Tibial nerve (tissue), 4 donors: ENCODE measurements at places on chromosomes 1 and 21.

DNA sequence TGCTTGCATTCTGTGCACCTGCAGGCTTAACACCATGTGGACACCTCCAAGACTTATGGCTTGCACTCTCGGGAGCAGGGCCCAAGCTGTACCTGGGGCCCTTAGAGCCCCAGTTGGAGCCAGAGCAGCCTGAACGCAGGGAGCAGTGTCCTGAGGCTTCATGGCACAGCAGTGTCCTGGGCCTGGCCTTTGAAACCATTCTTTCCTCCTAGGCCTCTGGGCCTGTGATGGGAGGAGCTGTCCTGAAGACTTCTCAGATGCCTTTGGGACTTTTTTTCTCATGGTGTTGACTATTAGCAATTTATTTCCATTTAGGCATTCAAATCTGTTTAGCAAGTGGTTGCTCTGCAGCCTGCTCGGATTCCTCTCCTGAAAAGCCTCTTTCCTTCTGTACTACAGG is 11.0 kb downstream of the RPTN start:
- DNase-seq: no peak

- no peak for DNase-seq
These were observed 25.7 kb upstream of the PDE9A start for GRCh38 chr21:42627527-42628289.

DNA sequence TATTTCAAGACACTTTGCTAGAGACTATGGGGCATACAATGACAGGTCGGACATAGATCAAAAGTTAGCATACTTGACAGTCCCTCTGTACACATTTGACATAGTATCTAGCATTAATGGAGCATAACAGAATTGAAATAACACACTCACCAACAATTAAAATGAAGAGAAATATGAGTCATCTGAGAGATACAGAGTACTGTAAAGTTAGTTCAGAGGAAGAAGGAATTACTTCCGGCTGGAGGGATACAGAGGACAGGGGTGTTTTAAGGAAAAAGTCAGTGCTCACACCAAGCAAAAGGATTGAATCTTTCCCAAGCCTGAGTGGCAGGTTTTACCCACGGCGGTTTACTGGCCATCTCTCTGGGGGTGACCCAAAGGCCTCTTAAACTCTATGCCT is 2.4 kb downstream of the ZMYND12 start:
- DNase-seq: no peak

GRCh38 chr21:26686278-26686677 is 113.2 kb upstream of the CYYR1 start:
- no peak for DNase-seq

GRCh38 chr1:47991673-47992072 is 5.5 kb downstream of the TRABD2B start:
- DNase-seq: no peak

GRCh38 chr1:159076438-159077119 is at the start of gene AIM2:
Gene AIM2, minus strand, starts transcription at chr1:159076766. Its CDS starts 3,267 bp downstream, at chr1:159073499.
- DNase-seq: no peak

- no peak for DNase-seq
These were observed 1807.8 kb downstream of the BRINP3 start for GRCh38 chr1:188669728-188670382.

- DNase-seq: no peak
These were observed 47.6 kb upstream of the VAV3 start for GRCh38 chr1:108012553-108012952.

DNA sequence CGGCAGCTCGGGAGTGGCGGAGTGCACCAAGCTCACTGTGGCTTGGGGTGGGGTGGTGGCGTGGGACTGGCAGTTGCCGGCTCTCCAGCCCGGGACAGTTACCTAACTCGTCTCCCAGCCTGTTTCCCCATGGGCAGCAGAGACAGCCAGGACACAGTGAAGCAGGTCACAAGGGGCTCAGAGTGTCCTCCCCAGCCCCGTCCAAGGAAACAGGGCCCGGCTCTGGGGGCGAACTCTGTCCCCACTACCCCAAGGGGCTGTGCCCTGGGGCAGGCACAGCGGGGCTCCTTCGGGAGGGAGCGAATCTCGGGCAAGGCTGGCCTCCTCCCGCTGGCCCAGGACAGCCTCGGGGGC is 759 bp downstream of the GPR157 start:
- no peak for DNase-seq

DNA sequence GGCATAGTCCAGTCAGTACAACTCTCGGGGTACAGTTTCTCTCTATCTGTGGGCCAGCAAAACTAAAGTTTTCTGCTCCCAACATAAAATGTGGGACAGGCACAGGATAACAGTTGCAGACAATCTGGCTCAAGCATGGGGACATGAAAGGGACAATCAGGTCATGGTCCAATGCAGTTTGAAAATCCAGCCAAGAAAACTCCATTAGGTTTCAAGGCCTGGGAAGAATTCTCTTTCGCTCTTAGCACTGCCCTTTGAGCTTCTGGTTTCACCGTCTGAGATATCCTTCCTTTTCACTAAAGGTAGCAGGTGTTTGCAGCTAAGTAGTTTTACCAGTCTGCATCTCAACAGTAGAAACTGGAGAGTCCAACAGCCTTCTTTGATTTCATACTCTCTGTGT is 21.1 kb upstream of the IL22RA1 start:
- no peak for DNase-seq

DNA sequence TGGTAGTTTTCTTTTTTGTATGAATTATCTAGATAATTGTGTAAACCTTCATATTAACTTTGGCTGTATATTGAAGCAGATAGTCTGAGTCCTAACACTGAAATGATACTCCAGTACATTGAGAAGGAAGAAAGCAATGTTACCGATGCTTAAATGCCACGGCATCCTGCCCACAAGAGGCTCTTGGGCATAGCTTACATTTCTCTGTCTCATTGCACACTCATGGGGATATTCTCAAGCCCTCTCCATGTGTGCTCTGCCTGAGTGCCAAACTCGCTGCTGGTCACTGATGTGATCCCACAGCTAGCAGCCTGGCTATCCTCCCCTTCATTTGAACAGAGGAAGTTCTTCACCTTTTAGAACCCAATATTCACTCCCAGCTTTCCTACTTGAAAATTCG is 179.4 kb downstream of the TGFB2 start:
- DNase-seq: no peak

DNA sequence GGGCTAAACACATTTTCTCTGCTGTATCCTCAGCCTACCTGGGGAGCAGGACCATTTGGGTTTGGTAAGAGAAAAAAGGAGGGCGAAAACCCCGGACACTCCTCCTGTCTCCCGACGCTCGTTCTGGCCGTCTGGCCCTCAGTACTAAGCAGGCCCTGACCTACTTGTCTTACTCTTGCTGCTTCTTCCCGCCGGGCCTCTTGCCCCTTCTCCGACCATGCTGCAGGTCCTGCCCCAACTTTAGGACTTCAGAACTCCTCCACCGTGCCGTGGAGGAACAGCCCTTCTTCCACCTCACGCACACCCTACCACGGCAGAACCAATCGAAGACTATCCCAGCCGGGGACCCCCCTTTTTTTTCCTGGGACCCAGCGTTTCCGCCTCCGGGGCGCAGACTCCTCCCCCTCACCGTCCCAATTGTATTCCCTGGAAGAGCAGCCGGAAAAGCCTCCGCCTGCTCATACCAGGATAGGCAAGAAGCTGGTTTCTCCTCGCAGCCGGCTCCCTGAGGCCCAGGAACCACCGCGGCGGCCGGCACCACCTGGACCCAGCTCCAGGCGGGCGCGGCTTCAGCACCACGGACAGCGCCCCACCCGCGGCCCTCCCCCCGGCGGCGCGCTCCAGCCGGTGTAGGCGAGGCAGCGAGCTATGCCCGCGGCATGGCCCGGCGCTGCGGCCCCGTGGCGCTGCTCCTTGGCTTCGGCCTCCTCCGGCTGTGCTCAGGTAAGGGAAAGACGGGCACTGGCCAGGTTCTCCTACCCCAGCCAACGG is at the start of gene CHRNB2:
Gene CHRNB2 (plus strand): TSS at position 393 of the 771 bp plus-strand sequence. CDS start 267 bp downstream, at position 660.
- peak; percentile 33 for DNase-seq

- no peak for DNase-seq
These were observed 99.0 kb upstream of the ADGRL4 start for GRCh38 chr1:79105500-79105899.

DNA sequence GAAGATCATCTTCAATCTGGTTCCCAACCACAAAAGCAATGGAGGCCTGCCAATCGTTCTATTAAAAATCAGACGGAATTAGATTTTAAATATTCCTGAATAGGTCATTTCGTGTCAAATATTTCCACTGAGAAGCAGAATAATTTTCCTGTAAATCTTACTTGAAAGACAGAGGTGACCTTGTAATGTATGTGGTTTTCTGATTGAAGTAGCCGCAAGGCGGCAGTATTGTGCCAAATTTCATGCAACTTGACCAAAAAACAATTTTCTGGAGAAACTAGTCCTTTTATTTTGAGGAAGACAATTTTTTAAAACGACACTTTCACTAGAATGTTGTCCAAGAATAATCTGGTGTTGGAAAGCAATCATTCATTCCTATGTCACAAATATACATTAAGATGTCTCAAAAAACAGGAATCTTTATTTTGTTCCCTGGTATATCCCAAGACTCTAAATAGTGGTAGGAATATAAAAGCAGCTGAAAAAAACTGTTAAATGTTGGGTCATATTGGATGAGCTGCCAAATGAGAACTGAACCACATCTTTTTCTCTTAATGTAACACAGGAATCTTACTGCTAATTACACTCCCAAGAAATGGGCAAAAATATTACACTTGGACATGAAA is 33.6 kb downstream of the SPAG17 start:
- peak; percentile 49 for DNase-seq

- no peak for DNase-seq
These were observed 15.0 kb upstream of the FAM131C start for GRCh38 chr1:16088351-16088911.

GRCh38 chr1:223201967-223202366 is 58.9 kb upstream of the TLR5 start:
- DNase-seq: no peak

DNA sequence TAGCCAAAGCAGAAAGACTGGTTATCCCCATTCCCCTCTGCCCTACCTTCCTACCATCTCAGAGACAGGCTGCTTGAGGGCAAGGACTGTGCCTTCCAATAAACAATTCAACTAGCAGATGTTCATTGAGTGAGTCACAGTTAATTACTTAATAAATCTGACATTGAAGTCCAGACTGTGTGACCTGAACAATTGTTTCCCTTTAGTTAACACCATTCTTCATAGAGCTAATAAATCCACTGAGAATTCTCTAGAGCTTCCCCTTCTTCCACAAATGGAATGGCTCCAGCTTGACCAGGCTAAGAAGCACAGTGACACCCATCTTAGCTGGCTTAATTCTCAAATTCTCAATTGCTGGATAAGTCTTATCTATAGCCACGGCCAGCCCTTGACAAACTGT is 61.9 kb upstream of the GJA5 start:
- DNase-seq: no peak

- no peak for DNase-seq
These were observed 5.0 kb downstream of the GCLM start for GRCh38 chr1:93904228-93904627.

GRCh38 chr21:36610201-36610600 is 88.7 kb upstream of the SIM2 start:
- no peak for DNase-seq
